ENCODE measurements at places on chromosomes 16 and 17.
A peak's percentile ranks its signal among the peaks of the same experiment; 100 is the strongest.

- DNase-seq = no peak
Observed at GRCh38 chr16:4415538-4416199, 727 bp downstream of the CORO7 start.

GRCh38 chr17:76432004-76432403 is 20.9 kb downstream of the UBE2O start:
- no peak for DNase-seq

GRCh38 chr17:10724546-10725195 is 5.2 kb downstream of the TMEM220 start:
- DNase-seq = no peak

DNA sequence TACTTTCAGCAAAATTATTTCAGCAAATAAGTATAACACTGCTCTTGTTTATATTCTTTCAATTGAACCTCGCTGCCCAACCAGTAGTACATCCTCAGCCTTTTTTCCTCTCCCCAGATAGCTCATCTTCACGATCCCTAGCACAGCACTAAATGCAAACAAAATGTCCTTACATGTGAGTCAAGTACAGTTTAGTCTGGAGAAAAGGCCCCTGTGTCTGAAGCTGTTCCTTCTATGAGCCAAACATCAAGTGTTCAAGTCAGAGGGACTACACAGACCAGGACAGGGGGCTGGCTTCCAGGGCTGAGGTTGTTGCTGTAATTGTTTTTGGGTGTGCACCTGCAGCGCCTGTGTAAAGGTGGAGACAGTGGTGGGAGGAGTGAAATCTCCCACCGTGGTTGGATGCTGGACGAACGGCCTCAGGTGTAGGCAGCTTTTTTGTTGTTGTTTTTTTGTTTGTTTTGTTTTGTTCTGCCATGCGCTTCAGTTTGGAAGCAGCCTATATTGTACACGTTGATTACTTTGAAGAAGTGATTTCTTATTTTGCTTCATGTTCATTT is 147.1 kb downstream of the PRKCA start:
- DNase-seq = no peak

DNA sequence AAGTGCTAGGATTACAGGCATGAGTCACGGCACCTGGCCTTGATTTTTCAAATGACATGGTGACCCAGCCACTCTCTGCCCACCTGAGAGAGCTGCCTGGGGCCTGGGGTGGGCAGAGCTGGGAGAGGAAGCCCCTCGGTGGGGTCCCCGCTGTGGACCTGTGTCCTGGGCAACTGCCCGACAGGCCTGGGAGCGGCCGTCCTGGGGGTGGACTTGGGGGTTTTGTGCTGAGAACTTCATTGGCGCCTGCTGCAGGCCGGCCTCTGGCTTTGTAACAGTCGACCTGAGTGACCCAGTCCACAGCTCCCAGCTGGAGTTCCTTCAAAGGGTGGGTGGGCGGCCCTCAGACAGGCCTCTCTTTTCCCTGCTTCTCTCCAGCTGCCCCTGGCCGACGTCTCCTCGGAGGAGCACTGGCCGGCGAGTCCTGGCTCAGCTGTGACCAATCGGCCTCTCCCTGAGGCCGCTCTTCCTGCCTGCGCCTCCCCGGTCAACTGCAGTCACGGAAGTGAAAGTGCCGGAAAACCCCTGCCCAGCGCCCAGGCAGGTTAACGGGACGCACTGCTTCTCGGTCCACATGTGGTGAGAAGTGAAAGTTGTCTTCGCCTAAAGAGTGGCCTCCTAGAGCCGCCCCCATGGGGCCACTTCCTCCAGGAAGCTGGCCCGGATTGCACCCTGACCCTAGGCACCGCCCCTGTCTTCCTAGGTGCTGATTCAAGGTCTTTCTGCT is 5.5 kb downstream of the CBFA2T3 start:
- no peak for DNase-seq

DNA sequence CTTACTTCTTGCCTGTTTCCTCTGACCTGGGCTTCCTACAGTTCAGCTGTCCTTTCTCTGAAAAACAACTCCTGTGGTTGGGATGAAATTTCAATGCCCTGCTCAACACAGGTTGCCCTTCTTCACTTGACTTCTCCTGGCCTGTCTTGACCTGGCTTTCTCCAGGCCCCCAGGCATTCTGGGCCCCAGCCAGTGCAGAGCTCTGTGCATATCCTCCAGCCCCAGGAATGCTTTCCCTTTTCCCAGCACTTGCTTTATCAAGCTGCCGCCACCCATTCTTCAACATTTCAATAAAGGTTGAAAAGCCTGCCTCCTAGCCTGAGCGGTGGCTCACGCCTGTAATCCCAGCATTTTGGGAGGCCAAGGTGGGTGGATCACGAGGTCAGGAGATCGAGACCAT is 10.8 kb downstream of the ODAD4 start:
- no peak for DNase-seq

DNA sequence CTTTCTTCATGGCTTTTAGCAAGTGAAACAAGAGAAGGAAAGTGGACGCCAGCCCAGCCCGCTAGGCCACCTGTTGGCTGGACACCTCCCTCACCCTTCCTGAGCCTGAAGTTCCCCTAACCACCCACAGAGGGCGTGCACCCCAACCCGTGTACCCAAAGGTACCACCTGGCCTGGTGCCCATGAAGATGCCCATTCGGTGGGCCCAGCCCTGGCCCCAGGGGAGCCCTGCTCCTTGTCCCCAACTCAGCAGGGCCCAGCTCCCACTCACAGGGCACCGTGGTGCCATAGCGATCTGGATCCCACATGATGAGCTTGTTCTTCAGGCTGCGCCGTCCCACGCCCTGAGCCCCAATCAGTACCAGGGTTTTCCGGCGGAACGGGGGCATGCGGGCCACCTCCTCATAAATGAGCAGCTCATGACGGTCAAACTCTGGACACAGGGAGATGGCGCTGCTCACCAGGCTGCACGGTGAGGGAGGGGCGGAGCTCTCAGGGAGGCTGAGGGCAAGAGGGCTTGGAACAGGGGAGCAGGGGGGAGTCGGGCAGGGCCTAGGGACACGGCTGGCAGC is 26.8 kb downstream of the MPP2 start:
- DNase-seq = peak; percentile 8

- no peak for DNase-seq
Observed at GRCh38 chr16:68528233-68528632, 10.9 kb upstream of the ZFP90 start.

DNA sequence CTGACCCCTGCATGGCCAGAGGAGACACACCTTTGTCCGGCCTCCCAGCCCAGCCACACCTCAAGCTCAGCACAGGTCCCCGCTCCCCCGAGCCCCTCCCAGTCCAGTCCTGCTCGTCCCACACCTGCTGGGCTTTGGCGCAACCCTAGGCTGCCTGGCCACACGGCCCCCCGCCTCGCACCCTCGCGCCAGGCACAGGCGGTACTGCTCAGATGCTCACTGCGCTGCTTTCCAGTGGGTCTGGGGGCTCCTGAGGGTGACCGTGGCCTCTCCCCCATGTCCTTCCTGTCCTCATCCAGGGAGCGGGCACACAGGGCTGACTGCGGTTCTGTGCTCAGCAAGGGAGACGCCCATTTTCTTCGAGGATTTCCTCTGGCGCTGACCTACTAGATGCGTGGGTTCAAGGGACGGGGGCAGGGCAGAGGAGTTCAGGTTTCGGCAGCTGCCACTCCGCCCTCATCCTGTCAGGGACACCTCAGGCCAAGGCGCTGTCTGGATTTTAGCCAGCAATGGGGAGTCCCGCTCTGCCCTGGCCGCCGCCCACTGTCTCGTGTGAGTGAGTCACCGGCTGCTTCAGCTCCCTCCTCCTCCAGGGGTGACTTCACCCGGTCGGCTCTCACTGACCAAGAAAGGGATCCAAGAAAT is 118.0 kb upstream of the ZNF469 start:
- peak; percentile 7 for DNase-seq

- no peak for DNase-seq
Observed at GRCh38 chr17:39213852-39214251, 11.9 kb downstream of the STAC2 start.
